ENCODE measurements at places on chromosomes 12 and 14.
A peak's percentile ranks its signal among the peaks of the same experiment; 100 is the strongest.

DNA sequence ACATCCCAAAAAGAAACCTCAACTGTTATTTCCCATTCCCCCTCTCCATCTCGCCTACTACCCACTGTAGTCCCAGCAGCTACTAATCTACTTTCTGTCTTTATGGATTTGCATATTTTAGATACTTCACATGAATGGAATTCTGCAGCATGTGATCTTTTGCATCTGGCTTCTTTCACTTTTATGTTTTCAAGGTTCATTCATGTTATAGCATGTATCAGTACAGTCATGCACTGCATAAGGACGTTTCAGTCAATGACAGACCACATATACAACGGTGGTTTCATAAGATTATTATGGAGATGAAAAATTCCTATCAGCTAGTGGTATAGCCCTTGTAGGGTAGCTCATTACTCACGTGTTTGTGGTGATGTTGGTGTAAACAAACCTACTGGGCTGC lies 24.5 kb downstream of the PCNX4 start:
- no peak for DNase-seq

GRCh38 chr12:6347367-6348338 lies 5.8 kb upstream of the TNFRSF1A start:
- DNase-seq, result no peak

- DNase-seq, result peak; percentile 79
Observed at GRCh38 chr12:64674367-64674922, 64.2 kb downstream of the RASSF3 start.

- no peak for DNase-seq
Observed at GRCh38 chr12:105992849-105993740, 145.7 kb downstream of the NUAK1 start.

DNA sequence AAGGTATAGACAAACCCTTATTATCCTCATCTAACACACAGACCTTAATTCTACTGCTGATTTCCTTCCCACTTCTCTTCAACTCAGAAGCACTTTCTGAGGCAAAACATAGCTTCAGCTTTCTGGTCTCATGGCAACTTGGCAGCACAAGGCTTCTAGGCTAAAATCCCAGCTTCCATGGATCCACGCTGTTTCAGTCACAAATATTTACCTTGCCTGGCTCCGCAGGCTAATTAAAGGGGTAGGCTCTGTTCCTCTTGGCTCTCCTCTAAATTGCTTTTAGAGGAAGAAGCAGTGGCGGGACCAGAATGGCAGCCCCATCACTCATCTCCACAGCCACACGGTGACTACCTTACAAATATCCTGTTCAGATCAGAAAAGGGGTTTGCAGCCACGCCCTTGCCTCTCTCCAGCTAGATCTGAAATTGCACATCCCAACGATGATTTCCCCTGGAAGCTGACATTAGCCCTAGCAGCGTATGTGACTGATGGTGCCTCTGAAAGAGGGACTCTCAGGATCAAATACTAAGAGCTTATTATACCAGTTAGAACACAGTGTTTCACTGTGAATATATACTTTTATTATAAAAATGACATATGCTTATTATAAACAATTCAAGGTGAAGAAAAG lies 221.5 kb upstream of the NUDT4 start:
- no peak for DNase-seq

DNA sequence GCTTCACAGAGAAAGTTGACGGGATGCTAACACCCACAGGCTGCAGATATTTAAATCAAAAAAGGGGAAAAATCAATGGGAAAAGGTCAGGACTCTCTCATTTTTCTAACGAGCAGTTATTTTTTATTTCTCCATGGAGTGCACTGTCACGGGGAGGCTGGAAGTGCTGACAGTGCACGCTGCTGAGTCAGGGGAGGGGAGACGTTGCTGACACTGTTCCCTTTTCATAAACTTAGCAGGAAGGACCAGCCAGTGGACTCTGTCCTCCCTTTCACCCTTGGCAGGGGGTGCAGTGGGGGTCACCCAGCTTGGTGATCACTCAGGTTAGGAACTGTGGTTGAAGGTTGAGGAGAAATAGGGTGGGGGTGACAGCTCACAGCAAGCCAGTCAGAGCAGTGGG lies 65.6 kb upstream of the FUT8 start:
- no peak for DNase-seq

- DNase-seq, result no peak
Observed at GRCh38 chr12:62891805-62892549, 43.0 kb downstream of the PPM1H start.

DNA sequence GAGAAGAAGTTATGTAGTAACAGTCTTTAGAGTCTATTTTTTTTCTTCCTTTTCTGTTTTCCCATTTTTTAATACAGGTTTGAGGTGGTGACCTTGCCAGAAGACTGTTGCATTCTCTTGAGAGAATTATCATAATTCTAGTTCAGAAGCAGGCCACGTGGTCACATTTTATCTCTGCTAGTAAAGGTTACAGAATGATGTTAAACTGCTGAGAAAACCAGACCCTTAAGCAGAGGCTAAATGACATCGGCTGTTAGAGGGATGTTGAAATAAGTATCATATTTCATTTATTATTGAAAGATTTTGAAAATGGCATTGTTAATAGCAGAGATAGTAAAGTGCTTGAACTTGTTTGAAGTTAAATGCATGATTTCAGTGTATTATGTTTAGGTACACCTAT lies 49.2 kb downstream of the BRMS1L start:
- no peak for DNase-seq

DNA sequence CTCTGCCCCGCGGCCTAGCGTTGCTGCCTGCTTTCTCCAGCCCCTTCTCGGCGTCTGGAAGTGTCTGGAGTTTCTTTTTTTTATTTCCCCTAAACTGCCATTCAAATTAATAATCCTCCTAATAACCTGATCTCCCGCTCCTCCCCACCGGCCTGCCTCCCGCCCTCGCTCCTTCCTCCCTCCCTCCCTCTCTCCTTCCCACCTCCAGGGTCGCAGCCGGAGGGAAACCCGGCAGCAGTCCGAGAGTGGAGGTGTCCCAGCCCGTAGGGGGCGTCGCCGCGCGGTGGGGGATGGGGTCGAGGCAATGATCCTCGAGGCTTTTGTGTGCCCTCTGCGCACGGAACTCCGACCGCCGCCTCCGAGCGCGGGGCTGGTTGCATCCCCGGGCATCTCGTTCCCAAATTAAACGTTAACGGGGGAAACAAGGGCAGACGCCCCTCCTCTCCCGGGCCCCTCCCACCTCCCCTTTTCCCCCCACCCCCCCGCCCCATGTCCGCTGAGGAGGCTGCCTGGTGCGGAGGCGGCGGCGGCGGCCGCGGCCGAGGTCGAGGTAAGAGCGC lies 1.0 kb upstream of the SOCS2 start:
- peak; percentile 81 for DNase-seq

- no peak for DNase-seq
Observed at GRCh38 chr14:33451211-33451610, 499.7 kb downstream of the EGLN3 start.

DNA sequence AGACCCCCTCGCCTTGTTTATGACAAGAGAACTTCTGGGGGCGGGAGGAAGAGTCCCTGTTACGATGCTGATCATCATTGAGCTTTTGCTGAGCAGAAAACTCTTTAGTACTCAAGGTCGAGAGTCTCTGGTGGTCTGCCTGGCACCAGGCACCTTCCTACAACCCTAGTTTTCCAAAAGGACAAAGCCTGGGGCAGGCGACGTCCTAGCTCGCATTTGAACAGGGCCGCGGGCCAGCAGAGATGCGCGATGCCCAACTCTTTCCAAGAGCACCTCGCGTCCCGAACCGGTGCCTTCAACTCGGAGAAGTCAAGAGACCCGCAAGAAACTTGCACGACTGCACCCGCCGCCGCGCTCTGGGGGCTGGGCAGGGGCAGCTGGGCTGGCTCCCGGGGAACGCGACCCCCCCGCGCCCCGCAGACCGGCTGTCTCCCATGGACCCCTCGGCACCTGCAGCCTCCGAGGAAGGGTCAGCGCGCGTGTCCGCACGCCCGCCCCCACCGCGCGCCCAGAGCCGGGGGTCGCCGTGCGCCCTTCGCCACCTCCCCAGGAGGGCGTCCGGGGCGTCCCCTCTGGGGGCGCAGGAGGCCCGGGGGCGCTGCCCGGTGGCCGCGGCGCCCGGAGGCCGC lies 377 bp upstream of the BCL7A start:
- no peak for DNase-seq

- no peak for DNase-seq
Observed at GRCh38 chr12:13085968-13086686, 17.3 kb downstream of the GSG1 start.

DNA sequence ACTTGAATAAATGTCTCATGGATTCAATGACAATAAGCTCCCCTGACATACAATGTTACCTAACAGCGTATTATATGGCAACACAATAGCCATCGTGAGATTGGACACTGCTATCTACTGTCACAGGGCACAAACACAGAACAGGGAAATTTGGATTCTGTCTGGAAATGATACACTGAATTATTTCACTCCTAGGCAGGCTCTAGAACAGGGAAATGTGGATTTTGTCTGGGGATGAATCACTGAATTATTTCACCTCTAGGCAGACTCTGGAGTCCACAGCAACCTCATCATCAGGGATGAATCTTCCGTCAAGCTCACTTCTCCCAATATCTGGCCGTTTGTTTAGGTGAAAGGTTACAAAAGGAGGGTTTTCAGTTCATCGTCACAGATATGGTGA lies 288.8 kb downstream of the TMEM132D start:
- DNase-seq, result no peak

GRCh38 chr14:67837011-67837624 lies 17.5 kb downstream of the RAD51B start:
- peak; percentile 61 for DNase-seq

DNA sequence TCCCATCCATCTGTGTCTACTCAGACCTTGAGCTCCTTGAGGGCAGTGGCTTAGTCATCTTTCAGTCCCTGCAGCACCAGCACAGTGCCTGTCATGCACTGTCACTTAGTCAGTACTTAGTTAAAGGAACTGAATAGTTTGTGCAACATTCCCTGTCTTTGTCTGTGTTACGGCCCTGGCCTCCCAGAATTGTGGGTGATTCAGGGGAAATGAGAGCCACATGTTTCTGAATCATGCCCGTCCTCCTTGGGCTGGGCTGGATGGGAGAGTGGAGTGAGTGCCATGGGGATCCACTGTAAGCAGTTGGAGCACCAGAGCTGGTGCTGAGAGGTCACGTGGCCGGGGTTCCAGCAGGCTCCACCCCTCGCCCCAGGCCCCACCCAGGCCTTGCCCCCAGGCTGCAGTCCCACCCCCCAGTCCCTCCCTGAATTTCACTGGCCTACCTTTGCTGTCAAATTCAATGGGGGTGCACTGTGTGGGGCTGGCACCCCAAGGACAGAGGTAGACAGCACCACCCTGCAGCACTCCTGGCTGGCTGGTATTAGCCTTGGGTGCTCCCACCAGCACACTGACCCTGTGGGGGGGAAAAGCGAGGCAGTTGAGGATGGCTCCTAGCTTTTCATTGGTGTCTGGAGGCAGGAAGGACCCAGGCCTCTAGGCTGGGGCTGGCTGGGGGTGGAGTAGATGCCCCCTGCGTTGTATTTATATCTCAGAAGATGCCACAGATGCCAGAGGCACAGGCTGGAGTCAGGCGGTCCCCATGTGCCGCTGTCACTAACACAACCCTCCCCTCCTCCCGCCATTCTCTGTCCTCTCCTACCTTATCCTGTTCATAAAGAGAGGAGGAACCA lies 7.5 kb downstream of the ITGA5 start:
- DNase-seq, result peak; percentile 59

DNA sequence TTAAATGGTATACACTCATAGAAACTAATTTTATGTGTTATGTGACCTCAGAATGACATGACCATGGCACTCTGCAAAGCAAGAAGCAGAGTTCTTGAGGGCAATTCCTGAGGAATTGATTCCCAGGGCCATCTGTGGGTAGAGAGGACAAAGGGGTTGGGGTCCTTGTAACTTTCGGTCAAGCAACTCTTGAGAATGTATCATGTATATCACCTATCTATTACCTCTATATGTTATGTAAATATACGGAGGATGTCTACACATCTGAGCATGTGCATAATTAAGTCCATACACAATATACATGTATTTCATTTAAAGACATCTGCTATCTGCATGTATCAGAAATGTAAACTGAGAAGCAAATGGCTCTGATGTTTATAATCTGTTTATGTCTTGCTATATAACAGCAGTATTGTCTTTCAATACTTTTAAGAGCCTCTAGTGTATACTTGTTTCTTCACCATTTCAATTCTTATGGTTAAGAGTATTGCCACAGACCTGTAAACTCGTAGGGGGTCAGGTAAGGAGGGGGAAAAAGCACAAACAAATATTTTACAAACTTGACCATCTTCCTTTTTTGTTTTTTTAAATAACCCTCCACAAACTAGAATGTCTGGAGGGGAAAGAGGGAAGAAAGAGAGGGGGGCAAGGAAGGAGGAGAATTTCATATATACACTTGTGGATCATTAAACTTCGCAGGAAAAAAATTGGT lies 4.5 kb downstream of the FOXA1 start:
- no peak for DNase-seq

DNA sequence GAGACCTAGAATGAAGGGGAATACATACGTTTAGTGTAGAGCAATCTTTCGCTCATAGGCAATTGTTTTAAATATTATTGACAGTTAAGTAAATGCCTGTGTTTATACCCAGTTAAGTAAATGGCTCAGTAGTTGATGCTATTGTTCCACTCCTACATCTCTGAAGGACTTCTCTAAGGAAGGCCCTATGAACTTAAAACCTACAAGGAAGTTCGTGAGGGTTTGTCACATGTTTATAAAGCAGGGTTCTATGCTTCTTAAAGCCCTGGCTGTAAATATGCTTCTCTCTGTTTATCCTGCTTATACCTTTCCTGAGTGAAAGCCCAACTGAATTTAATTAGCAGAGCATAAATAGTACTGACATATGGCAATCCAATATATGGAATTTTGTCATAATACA lies 282.1 kb upstream of the NPAS3 start:
- no peak for DNase-seq

- no peak for DNase-seq
Observed at GRCh38 chr12:45368841-45369489, 153.1 kb downstream of the ANO6 start.

- DNase-seq, result no peak
Observed at GRCh38 chr12:114287821-114288525, 118.0 kb downstream of the TBX5 start.

DNA sequence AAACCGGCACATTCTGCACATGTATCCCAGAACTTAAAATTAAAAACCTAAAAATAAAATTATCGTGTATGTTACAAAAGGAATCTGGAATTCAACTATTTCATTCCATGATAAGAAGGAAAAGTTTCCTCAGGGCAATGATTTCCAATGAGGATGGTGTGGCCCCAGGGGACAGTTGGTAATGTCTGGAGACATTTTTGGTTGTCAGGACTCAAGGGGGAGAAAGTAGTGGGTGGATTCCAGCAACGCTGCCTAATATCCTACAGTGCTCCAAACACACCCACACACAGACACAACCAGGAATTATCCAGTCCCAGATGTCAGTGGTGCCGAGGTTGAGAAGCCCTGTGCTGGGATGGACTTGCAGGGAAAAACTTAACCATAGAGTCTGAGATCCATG lies 228.3 kb downstream of the TMEM132D start:
- no peak for DNase-seq

- DNase-seq, result no peak
Observed at GRCh38 chr14:24364841-24365240, 3.1 kb upstream of the NFATC4 start.

Measured in activated CD8-positive, alpha-beta memory T cell treated with anti-CD3 and anti-CD28 coated beads, Interleukin-2, amount 10 ng/mL, durations not matched to agents 7 days and 5 days (primary cell).